ENCODE measurements at places on chromosomes 6 and 20. TPM values are rescaled to one million over a fixed set of nuclear protein-coding genes. Genes with fewer than 3 reads are reported as not detected.
A peak's percentile ranks its signal among the peaks of the same experiment; 100 is the strongest.

- no peaks in the 10 kb centered on the region for H3K27me3 ChIP-seq
- H3K36me3 ChIP-seq, result no peaks in the 10 kb centered on the region
- H3K4me1 ChIP-seq, result peaks cover 16% of the 10 kb centered on the region
- H3K27ac ChIP-seq, result peak overlapping the region; percentile 68
- DNase-seq, result peak; percentile 30
- peak overlapping the region; percentile 89 for H3K4me3 ChIP-seq
Measured at GRCh38 chr6:20213271-20213798, 1.1 kb upstream of the MBOAT1 start.

DNA sequence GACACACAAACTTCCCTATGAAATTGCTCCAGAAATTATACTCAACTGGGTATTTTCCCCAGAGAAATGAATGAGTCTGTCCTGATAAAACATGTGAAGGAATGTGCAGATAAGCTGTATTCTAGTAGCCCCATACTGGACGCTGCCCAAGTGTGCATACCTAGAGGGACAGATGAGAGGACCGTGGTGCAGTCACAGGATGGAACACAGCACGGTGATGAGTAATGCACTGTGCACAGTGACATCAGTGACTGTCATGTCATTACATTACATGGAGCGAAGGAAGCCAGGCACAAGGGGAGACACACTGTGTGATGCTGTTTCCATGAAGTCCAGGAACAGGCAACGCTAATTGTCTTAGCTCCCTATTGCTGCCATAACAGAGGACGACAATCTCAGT, 155.5 kb downstream of the CDH4 start:
- H3K4me1 ChIP-seq, result no peaks in the 10 kb centered on the region
- no peak overlapping the region for H3K27ac ChIP-seq
- H3K36me3 ChIP-seq, result no peaks in the 10 kb centered on the region
- DNase-seq, result no peak
- no peaks in the 10 kb centered on the region for H3K27me3 ChIP-seq

- no peaks in the 10 kb centered on the region for H3K27me3 ChIP-seq
- no peak overlapping the region for H3K27ac ChIP-seq
- DNase-seq, result no peak
- no peaks in the 10 kb centered on the region for H3K36me3 ChIP-seq
- H3K4me1 ChIP-seq, result no peaks in the 10 kb centered on the region
Measured at GRCh38 chr6:159093609-159094443, 49.0 kb upstream of the TAGAP start.

The RCAN2 gene
- 7.6 TPM for total RNA-seq

The CRISP3 gene
- not detected for total RNA-seq

The TP53RK gene
- total RNA-seq, result 24.1 TPM

All from GM23248 (cell line).